Activated CD8-positive, alpha-beta T cell treated with anti-CD3 and anti-CD28 coated beads, Interleukin-2, amount 10 ng/mL, durations not matched to agents 7 days and 5 days (primary cell): ENCODE measurements at places on chromosomes 2 and 18. TPM values are rescaled to one million over a fixed set of nuclear protein-coding genes. Genes with fewer than 3 reads are reported as not detected.

- H3K27ac ChIP-seq, result no peak overlapping the region
- H3K36me3 ChIP-seq, result no peaks in the 10 kb centered on the region
- DNase-seq, result no peak
- no peaks in the 10 kb centered on the region for H3K27me3 ChIP-seq
Measured at GRCh38 chr18:78505851-78506461, 473.7 kb upstream of the SALL3 start.

DNA sequence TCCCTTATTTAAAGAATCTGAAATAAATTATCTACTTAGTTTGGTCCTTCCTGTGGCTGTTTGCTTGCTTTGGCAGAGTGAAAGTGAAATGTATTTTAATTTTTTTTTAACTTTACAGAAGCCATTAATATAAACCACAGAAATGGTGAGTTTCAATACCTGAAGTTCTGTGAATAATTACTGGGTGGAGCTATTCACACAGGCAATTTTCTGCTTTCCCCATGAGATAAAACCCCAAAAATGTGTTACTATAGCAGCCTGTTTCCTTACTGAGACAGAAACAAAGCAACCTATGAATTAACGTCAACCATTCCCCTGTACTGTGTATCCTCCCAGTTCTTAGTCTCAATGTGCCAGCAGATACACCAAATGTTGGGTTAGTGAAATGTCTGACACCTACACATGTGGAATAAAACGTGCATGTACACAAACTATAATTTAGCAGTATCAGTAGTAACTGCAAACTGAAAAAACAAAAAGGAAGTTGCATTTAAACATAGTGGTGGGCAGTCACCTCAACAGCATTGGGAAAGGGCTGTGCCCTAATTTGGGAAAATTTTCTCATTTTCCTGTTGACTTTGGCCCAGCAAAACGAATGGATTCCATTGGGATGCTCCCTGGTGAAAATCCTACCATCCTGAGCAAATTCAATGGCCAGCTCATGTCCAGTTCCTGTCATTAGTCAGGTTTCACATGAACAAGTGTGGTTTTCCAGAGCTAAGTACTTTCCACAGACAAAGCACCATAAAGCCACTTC, 73.1 kb upstream of the RMDN2 start:
- peaks cover 3% of the 10 kb centered on the region for H3K27me3 ChIP-seq
- H3K27ac ChIP-seq, result peak overlapping the region; percentile 32
- DNase-seq, result no peak
- no peak overlapping the region for H3K4me3 ChIP-seq

GRCh38 chr2:127410871-127411652, 7.2 kb upstream of the PROC start:
- peaks cover 8% of the 10 kb centered on the region for H3K27me3 ChIP-seq
- no peak for DNase-seq
- H3K4me3 ChIP-seq, result peak overlapping the region; percentile 42

DNA sequence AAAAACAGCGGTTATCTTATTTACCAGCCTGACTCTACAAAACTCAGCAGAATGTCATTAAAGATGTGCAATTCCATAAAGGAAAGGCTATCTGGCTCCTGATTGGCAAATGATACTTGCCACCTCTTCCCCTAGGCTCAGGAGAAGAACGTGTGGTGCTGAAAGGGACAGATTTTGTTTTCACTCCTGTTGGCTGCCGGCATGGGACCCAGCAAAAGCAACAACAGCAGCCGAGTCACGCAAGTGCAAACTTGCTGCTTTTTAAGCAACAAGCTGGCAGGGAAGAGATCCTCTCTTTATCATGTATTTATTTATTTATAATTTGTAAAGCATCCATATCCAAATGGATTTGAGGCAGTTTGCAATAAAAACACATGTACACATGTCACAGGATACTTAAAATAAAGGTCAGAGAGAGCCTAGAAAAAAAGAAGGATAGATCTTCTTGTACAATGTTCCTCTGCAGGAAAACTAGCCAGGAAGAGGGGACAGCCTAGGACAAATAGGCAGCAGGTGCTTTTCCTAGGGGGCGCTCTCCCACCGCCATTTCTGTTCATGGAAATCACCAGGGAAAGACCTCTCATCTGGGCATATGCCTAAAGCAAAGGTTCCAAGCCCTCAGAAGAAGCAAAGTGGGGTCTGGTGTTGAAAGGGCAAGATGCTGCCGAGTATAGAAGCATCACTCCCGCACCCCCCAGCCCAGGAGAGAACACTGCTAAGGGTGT, 799.3 kb downstream of the BCL11A start:
- no peaks in the 10 kb centered on the region for H3K4me1 ChIP-seq
- DNase-seq, result no peak
- H3K27me3 ChIP-seq, result no peaks in the 10 kb centered on the region
- H3K4me3 ChIP-seq, result no peak overlapping the region
- H3K36me3 ChIP-seq, result no peaks in the 10 kb centered on the region

GRCh38 chr2:232324778-232325177, 53.8 kb upstream of the ALPP start:
- DNase-seq, result no peak
- peaks cover 61% of the 10 kb centered on the region for H3K4me1 ChIP-seq
- no peak overlapping the region for H3K4me3 ChIP-seq
- no peak overlapping the region for H3K27ac ChIP-seq
- no peaks in the 10 kb centered on the region for H3K27me3 ChIP-seq
- no peaks in the 10 kb centered on the region for H3K36me3 ChIP-seq

- H3K36me3 ChIP-seq, result no peaks in the 10 kb centered on the region
- no peak overlapping the region for H3K4me3 ChIP-seq
- no peak overlapping the region for H3K27ac ChIP-seq
Measured at GRCh38 chr18:66109981-66110380, 359.2 kb downstream of the CDH7 start.

DNA sequence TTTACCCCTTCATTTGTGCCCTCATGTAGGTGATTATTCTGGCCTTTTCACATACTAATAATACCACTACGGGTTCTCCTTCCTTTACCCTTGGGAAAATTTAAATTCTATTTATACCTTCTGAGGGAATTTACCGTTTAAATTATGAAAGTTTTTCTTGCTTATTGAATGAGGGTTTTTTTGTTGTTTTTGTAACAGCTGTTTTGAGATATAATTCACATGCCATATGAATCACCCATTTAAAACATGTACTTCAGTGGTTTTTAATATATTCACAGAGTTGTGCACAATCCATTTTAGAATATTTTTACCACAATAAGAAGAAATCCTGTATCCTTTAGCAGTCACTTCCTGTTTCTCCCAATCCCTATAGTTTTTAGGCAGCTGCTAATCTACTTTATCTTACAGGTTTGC, 54.7 kb downstream of the EML4 start:
- no peak overlapping the region for H3K27ac ChIP-seq
- no peak overlapping the region for H3K4me3 ChIP-seq
- peaks cover 13% of the 10 kb centered on the region for H3K36me3 ChIP-seq
- no peaks in the 10 kb centered on the region for H3K27me3 ChIP-seq
- no peak for DNase-seq

GRCh38 chr18:57125627-57126026, 21.3 kb upstream of the BOD1L2 start:
- no peak overlapping the region for H3K4me3 ChIP-seq
- H3K36me3 ChIP-seq, result no peaks in the 10 kb centered on the region
- H3K27me3 ChIP-seq, result peaks cover 44% of the 10 kb centered on the region
- H3K4me1 ChIP-seq, result no peaks in the 10 kb centered on the region
- DNase-seq, result no peak

Gene CNRIP1
- not detected for total RNA-seq

Gene SERPINB3
- total RNA-seq, result not detected

Gene SCLY
- 40.4 TPM for total RNA-seq

Gene CHPF
- 7.1 TPM for total RNA-seq
